ENCODE measurements at places on chromosomes 2 and 18.

GRCh38 chr18:64017870-64018269 lies 48.0 kb downstream of the SERPINB8 start:
- DNase-seq, result peak; percentile 37

DNA sequence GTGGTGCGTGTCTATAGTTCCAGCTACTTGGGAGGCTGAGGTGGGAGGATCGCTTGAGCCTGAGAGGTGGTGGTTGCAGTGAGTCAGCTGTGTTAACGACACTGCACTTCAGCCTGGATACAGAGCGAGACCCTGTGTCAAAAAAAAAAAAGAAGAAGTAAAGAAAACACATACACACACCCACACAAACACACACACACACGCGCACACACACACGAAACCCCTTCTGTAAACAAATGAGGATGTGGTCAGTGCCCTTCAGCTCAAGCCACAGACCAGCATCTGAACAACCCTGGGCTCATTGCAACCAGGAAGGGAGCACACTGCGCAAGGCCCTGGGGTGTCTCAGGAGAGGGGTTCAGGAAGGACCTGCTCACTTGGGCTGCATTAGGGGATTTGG lies 47.9 kb upstream of the KCNF1 start:
- no peak for DNase-seq

- no peak for DNase-seq
Measured at GRCh38 chr2:24676493-24676892, 116.7 kb downstream of the PTRHD1 start.

- no peak for DNase-seq
Measured at GRCh38 chr2:218043701-218044109, 25.3 kb upstream of the RUFY4 start.

DNA sequence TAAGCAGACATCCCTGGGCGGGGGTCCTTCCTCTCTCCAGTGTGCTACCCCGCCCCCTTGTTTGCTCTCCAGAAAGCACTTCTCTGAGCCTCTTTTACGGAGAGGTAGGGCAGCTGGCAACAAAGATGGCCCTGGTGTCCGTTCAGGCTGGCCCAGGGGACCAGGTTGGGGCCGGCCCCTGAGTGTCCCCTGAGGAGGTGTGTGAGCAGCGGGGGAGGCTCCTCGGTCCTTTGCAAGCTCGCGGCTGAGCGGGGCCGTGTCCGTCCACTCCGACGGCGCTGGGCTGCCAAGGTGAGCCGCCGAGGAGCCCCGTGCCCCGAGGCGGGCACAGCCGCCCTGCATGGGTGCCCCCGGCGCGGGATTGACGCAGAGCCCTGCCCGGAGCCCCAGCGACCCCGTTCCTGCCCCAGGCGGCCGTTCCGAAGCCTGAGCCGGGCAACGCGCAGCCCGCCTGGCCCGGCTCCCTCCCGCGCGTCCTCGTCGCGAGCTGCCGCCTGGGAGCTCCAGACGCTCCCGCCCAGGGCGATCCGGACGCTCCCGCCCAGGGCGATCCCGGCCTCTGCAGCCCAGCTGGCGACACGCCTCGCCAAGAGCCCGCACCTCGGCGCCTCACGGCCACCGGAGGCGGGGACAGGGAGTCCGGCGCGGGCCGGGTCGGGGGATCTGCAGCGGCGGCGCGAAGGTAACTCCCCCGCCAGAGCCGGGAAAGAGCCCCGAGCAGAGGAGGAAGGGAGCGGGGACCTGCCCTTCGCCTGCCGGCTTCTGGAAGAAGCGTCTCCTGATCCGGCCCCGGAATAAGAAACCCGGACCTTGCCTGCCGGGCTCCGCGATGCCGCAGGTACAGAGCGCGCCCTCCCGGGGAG lies at the start of gene PROKR1:
Gene PROKR1, plus strand, starts transcription at position 569 of the 863 bp plus-strand sequence. CDS start 2,243 bp downstream, outside the sequence.
- DNase-seq, result peak; percentile 72

DNA sequence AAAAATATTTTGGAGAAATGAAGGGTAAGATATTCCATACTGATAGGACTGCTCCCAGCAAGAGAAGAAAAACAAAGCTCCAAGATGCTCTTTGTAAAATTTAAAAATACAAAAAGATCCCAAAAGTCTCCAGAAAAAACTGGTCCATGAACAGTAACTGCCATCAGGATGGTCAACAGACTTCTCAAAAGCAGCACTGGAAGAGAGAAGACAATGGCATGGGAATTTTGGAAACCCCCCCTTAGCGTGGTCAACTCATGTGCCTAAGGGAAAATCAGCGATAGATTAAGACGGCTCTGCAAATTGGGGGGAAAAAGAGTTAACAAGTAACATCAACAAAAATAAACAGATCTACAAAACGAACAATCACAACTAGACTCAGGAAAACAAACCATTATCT lies 23.6 kb downstream of the B4GALT6 start:
- DNase-seq, result no peak

- peak; percentile 57 for DNase-seq
Measured at GRCh38 chr2:54632733-54633692, 90.4 kb upstream of the EML6 start.

DNA sequence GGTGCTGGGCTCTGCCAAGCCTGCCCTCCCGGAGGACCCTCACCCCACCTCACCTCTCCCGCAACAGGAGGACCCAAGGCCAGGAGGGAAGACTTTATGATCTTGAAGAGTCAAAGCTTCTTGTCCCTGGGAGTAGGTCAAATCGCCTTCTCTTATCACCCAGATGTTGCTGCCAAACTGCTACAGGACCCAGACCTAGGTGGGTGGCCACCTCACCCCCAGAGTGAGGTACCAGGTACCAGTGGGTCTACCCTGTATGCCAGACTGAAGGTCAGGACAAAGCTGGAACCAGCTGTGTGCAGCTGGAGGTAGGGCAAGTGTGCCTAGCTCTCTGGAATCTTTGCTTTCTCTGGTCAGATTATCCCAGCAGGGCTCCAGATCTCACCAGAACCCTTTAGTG lies 197.2 kb downstream of the ZFP36L2 start:
- no peak for DNase-seq
